ENCODE measurements at places on chromosomes 3 and 15. TPM values are rescaled to one million over a fixed set of nuclear protein-coding genes. Genes with fewer than 3 reads are reported as not detected.
A peak's percentile ranks its signal among the peaks of the same experiment; 100 is the strongest.

GRCh38 chr3:78322780-78323179 is 1282.9 kb downstream of the ROBO2 start:
- DNase-seq, result no peak

GRCh38 chr15:100536733-100537132 is 8.0 kb upstream of the CERS3 start:
- DNase-seq, result no peak

- no peak for DNase-seq
Measured at GRCh38 chr15:52651868-52652267, 27.3 kb downstream of the ATOSA start.

DNA sequence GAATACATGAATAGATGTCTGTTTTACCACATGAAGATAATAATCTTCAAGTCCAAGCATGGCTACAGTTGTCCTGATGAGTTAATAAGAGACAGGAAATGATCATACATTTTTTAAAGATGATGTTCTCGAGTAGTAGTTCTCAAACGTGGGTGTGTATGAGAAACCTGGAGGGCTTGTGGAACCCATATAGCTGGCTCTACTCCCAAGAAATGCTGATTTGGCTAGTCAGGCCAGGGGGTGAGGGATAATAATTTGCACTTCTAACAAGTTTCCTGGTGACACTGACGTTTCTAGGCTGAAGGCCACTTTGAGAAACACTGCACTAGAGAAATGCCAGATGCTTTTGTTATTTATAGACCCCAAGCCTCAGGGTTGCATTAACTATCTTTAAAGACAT is 37.0 kb downstream of the ROPN1B start:
- no peak for DNase-seq

GRCh38 chr3:116474801-116475200 is 29.5 kb upstream of the LSAMP start:
- DNase-seq, result no peak

DNA sequence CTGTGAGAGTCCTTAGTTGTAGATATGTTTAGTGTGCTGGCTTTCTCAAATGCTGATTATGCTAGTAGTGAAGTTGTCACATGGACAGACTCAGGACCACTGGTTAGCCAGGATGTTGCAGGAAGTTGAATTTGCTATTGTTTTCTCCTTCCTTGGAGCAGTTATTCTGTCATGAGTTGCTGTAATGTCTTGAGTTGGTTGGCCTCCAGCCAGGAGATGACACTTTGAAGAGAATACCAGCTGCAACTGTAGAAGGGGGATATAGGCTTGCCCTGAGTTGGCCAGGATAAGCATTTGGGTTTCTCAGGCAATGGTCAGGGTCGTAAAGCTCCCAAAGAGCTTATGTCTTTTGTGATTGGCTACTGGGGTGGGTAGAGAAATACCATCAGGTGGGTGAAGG is 206.7 kb downstream of the ZNF621 start:
- no peak for DNase-seq

DNA sequence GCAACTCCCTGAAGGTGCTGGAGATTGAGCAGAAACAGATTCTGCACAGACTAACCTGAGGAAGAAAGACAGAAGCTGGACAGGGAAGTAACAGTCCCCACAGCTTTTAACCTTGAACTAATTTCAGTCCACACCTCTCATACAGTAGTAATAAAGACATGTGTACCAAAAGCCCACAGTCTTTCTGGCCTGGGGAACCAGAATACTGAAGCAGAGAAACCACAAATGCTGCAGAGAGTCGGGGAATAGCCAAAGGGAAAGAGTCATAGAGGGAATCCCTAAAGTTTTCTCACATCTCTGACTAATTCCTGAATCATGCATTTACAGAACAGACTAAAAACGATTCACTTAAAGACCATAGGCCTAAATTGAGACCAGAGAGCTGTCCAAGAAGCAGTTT is 503.4 kb upstream of the NECTIN3 start:
- DNase-seq, result no peak

- DNase-seq, result peak; percentile 39
Measured at GRCh38 chr3:141646760-141647561, 91.1 kb upstream of the RNF7 start.

DNA sequence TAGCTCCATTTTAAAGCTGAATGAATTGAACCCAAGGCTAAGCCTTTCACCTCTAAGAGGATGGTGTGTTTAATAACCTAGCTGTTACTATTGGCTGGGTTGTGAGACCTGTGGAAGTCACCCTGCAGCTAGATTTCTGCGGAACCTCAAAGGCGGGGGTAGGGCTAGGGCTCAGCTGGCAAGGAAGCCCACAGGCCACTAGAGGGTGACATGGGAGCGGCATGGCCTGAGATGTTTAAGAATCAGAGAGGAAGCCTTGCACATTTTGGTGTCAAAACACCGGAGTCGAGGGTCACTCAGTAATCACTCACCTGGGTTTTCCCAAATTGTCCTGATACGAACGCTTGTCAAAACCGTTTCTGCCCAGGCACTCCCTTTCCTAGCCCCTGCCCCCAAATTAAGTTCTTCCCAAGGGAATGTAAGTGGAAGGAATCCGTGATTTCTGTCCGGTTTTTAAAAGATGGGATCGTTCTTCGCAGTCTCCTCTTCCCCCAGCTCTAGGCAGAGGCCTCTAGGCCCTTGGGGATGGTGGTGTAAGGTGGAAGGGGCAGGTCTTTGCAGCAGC is 3.8 kb upstream of the ACAD9 start:
- DNase-seq, result peak; percentile 54

GRCh38 chr3:72279068-72279604 is 494.2 kb upstream of the PROK2 start:
- DNase-seq, result no peak

DNA sequence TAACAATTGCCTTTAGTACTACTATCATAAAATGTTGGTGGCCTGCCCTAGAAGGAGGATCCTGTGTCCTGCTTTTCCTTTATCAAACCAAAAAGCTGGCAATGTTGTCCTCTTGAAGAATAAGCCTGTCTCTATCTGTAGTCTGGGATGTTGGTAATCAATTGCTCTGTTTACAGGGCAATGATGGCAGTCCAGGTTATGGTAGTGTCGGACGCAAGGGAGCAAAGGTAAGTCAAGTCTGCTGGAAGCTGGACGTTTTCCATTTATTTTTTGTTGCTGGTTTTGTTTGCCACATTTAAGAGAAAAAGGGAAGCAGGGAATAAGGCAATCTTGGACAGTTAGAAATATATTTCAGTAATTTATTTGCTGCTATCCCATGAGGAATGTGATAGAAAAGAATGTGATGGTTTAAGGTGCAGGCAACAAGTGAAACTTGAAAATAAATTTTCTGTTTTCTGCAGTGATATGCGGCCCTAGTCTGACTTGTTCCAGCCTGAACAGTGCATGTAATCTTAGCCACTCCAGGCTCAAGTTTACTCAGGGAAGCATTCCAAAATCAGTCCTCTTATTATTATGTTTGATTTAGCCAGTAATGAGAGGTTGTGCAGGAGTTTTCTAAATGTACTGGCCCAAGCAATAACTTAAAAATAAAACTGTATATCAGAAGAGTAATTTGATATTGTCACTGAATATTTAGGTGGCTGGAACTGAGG is 110.3 kb downstream of the COL6A6 start:
- DNase-seq, result no peak

DNA sequence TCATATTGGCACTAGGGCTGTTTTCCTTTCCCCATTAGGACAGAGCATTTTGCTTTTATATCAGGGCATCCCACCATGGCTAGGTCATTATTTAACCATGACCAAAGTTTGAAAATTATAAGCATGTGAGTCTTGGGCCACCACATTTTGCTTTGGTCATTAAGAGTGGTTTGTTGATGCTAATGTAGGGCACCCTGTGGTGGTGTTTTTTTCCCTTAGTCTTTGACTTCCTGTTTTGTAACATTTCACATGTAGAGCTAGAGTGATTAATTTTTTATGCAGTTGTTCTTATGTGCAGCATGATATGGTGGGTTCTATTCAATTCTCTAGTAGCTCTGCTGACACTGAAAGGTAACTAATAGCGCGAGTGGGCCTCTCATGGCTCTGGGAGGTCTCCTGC is 249.6 kb upstream of the ROBO1 start:
- DNase-seq, result no peak

DNA sequence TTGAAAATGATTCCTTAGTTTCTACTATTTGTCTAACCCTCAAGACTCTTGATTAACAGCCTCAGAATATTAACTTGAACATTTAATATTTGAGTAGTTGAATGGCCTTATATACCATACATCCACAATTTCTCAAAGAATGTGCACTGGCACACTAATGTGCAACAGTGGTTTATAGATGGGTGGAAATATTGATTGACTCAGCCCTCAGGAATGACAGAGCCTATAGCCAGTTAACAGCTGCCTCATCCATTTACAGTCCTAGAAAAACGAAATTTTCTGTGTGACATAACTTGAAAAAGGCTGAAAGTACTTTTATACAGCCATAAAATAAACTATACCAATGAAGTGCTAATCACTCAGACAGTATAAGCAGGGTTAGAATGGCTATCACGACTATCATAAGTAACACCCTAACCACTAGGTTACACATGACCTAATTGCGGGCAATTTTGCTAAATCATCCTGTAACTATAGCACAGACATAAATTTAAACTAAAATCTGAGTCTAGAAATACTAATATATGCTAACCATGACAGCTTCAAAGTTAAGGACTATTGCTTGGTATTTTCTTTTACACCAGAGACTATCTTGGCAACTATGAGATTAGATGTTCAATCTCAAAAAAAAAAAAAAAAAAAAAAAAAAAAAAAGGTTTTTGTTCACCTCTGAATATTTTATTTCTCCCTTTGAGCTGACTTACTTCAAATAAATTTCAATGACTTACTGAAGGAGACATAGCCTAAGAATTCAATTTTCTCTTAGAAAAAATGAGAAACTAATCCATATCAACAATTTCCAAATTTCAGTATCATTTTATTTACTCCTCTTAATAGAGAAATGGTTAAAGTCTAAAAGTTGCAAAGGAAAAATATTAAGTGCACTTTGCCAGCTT is 9.3 kb downstream of the SECISBP2L start:
- DNase-seq, result no peak

DNA sequence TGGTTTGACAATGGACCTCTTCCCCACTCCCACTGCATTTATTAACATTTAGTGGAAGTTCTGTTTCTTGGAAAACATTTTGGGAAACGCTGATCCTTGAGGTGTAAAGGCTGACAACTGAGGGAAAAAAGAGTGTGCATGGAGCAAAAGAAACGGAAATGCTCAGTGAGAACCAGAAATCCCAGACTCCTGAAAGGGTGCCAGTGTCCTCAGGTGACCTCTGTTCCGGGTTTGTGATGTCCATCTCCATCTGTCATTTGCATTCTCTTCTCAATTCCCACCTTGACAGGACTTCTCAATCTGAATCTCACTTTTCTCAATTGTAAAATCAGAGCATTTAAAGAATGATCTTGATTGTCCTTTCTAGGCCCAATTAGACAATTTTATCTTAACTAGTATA is 71.1 kb upstream of the FAM3D start:
- DNase-seq, result no peak

DNA sequence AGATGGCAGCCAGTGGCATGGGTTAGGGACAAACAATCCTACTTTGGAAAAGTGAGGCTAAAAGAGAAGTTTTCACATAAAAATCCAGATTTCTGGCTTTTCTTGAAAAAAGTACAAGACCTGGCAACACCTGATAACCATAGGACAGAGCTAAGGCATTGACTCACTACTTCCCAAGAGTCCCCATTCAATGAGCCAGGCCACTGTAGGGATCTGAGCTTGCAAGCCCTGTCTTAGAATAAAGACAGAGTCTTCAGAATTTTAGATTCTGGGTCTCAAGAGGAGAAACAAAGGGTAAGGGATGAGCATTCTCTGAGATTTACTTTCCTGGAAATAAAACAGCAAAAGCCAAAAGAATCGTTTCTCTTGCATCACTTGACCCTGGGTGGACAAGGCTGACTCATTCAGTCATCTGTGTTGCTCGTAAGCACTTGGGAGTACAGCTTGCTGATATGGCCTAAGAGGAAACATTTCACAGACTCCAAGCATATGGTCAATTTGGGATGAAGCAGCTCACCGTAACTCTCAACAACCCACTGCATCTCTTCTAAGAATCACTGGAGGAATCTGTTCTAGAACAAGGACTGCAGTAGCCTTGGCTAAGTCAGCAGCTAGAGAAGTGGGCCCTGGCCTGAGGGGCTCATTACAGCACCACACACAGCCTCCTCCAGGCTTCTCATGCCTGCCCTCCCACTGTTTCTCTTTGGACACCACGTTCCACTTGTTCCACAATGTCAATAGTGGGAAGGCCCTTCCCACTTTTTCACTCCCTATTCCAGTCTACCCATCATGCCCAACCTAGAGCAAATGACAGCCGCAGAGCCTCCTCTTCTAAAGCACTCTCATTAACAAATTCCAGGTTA is 86.2 kb downstream of the RFTN1 start:
- no peak for DNase-seq

- DNase-seq, result no peak
Measured at GRCh38 chr3:106184540-106185457, 316.0 kb upstream of the CBLB start.

DNA sequence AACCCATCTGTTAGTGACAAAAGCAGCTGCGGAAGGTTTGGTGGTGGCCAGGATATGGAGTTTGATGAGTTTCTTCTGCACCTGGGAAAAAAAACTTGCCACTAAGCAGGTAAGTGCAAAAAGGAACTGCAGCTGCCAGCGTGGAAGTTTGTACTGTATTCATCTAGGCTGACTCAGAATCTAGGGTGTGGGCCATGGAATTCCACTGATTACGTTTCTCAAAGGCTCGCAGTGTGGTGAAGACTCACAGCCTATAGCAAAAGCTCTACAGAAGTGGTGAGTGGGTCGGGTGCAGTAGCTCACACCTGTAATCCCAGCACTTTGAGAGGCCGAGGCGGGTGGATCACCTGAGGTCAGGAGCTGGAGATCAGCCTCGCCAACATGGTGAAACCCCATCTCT is 334.6 kb upstream of the GRM7 start:
- DNase-seq, result no peak

DNA sequence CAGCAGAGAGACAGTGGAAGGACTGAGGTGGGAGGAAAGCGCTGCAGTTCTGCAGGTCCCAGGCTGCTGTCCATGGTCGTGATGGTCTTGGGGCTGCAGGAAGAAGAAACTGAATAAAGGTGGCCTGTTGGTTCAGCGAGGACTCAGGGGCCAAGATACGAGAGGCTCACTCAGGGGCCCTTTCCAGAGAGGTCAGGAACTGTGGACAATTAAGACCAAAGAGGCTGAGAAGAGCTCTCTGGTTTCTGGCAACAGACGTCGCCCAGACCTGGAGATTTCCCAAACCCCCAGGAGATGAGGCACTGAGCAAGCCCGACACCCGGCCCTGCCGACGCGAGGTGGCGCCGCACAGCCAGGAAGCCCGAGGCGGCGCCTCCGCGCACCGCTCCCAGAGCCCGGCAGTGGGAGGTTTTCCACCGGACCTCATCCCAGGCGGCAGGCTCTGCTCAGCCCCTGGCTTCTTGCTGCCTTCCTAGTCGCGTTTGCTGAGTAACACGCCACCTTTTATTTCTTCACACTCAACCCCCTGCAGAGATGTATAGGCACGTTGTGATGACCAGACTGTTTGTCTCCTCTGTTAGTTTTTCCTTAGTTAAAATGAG is 56.4 kb upstream of the ARRDC4 start:
- peak; percentile 2 for DNase-seq

Gene COL6A5
- total RNA-seq, result not detected

Gene ACOX2
- total RNA-seq, result not detected

Gene CCDC13
- total RNA-seq, result not detected

Gene ARL6
- total RNA-seq, result 5.5 TPM

Gene POPDC2
- total RNA-seq, result 1.3 TPM

Gene CLRN1
- not detected for total RNA-seq

Gene MCF2L2
- 8.0 TPM for total RNA-seq

Gene ZNF80
- total RNA-seq, result not detected

Gene ITIH1
- total RNA-seq, result not detected

Gene ERICH6
- total RNA-seq, result not detected

Gene POLQ
- 56.8 TPM for total RNA-seq

Gene CCDC39
- total RNA-seq, result not detected

Gene ACKR2
- 2.9 TPM for total RNA-seq

Gene VGLL3
- not detected for total RNA-seq
